Foreskin melanocyte (primary cell): ENCODE measurements at places on chromosomes 11 and 22.

DNA sequence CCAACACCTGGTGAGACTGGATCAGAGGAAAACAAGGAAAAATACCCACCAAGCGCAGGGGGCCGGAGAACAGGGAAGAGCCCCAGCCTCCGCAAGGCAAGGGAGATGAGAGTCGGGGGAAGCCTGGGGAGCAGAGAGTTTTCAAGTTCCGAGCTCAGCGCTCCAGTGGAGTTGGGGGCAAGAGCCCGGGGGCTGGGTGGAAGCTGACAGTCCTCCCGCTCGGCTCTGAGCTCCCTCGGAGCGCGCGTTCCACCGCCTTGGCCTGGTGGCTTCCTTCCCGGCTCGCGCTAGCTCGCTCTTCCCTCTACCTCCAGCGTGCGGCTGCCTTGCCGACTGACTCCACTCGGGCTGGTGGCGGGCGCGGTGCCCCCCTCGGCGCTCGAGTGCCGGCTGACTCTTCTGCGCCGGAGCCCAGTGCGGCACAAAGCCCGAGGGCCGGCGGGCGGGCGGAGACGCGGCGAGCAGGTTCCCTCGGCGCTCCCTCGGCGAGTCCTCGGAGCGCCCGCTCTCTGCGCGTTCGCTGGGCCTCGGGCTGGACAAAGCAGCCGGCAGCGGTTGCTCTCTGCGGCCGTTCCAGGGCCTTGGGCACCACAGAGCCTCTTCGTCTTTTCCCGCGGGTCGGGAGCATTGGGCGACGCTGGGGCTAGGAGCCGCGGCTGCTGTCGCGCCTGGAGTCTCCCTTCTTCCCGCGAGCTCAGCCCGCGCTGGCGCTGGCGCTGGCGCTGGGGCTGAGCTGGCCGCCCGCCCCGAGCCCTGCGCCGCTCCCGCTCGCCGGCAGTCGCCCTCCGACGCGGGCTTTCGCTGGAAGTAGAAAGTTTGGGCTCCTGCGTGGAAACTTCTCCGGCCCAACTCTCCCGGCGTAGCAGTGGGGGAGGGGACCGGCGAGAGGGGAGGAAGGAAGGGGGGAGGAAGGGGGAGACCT, 1.0 kb downstream of the PAX6 start:
- no peak for DNase-seq

DNA sequence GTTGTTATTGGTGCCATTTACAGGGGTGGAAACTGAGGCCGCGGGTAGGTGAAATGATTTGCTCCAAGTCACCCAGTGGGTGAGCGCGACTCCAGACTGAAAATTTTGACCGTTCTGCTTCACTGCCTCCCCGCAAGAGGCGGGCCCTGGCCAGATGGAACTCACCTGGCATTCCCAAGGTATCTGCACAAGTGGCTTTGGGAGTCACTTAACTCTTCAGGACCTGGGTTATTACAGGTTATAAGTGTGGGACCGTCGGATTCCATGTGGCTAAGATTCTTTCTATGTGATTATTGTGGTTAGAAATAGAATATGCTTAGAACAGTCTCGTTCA, 598 bp downstream of the CABIN1 start:
- DNase-seq, result no peak

DNA sequence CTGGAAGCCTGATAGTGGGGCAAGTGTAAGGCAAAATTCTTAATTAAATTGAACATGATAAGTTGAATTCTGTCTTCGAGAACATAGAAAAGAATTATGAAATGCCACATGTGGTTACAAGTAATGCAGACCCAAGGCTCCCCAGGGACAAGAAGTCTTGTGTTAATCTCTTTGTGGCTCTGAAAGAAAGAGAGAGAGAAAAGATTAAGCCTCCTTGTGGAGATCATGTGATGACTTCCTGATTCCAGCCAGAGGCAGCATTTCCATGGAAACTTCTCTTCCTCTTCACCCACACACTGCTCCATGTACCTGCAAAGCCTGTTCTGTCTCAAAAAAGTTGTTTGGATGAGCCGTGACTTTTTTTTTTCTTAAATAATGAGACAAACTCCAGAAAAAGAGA, 1.9 kb upstream of the TYR start:
- peak; percentile 95 for DNase-seq

DNA sequence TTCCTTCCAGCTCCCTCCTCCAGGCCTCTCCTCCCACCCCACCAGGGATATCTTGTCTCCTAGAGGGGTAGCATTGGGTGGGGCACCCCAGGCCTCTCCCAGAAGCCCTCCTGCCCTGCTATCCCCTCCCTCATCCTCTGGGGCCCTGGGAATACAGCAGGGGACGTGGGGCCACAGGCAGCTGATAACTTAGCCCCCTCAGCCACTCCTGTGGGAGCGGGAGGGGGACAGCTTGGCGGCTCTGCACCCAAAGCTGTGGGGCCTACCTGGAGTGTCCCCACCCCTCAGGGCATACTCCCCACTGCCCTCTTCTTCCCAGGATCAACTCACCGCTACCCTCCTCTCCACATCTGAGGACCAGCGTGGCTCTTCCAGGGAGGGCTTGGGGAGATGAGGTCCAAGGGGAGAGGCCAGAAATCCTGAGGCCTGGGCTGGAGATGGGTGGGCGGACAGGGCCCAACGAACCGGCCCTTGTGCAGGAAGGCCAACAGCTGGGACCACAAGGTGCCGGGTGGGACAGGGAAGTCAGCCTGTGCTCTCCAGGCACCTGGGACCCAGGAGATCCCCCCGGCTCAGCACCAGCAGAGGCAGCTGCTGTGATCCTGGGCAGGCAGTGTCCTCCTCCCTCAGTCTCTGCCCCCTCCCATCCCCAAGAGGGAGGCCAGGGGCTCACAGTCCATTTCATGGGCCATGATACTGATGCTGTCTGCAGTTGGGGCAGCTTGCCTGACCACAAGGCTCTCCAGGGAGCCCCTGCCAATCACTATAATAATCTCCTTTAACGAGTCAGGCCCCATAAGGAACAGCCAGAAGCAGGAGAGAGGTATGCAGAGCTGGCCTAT, 23.2 kb downstream of the NEAT1 start:
- DNase-seq, result peak; percentile 69

GRCh38 chr11:23509023-23509422, 648.7 kb upstream of the CCDC179 start:
- DNase-seq, result no peak

- peak; percentile 7 for DNase-seq
Observed at GRCh38 chr22:19290400-19291217, 910 bp downstream of the CLTCL1 start.

DNA sequence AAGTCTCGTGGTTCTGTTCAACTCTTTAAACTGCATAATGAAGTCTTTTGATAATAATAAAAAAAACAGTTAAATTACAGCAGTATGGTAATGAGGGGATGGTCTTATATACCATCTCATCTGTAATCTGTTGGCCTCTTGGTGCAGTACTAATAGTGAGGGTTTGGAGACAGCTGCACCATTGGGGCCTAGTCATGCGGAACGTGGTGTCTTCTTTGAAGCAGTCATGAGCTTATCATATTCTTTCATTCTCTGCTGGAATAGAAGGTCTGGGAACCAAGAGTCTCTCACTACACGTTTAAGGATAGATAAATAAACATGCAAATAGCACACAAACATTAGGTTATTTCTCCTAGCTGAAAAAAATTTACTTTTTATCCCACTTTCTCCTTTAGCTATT, 40.9 kb upstream of the OR9Q1 start:
- DNase-seq, result peak; percentile 35

- no peak for DNase-seq
Observed at GRCh38 chr22:24554313-24555164, at the start of gene GUCD1. GUCD1 (minus strand) TSS chr22:24555138; CDS start chr22:24554991, 147 bp downstream.

GRCh38 chr11:17415523-17416104, 27.2 kb upstream of the KCNJ11 start:
- no peak for DNase-seq

GRCh38 chr11:118318124-118318523, 13.6 kb downstream of the CD3E start:
- DNase-seq, result no peak

- no peak for DNase-seq
Observed at GRCh38 chr22:48089601-48090331, 1327.3 kb downstream of the TBC1D22A start.

GRCh38 chr11:73283276-73284000, 11.3 kb downstream of the P2RY6 start:
- DNase-seq, result no peak

GRCh38 chr11:73194034-73194507, 24.0 kb upstream of the P2RY2 start:
- no peak for DNase-seq

DNA sequence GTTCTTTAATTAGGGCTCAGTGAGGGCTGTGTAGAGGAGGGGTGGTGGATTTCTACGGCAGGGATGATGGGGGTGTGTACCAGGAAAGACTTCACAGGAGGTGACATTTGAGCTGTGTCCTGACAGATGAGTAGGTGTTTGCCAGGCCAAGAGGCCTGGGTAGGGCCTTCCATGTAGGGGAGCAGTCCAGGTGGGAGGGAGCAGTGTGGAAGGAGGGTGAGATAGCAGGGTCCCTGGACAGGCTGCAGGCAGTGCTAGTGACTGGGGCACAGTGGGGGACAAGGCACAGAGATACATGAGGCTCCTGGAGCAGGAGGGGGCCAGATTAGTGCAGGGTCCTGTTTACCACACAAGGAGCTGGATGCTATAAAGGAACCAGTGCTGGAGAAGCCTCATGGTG, 147.9 kb upstream of the CADM1 start:
- no peak for DNase-seq

DNA sequence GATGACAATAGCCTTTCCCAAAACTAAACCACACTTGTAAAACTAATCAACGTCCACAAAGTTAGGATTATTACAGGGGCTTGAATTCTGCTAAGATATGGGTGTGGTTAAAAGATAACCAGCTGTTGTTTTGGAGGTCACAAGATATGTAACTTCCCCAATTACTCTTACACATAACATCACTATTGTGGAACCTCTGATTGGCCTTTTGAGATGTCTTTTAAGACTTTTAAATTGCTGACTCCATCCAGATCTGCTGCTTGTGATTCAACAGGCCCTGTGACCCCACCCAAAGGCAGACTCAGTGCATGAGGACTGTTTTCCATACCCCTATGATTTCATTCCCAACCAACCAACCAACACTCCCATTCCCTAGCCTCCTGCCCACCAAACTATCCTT, 893.9 kb downstream of the OPCML start:
- no peak for DNase-seq

- DNase-seq, result peak; percentile 87
Observed at GRCh38 chr11:100739666-100740065, 52.6 kb downstream of the ARHGAP42 start.

GRCh38 chr22:30270832-30271231, 4.2 kb upstream of the OSM start:
- DNase-seq, result no peak

GRCh38 chr11:13487661-13488030, 8.2 kb downstream of the PTH start:
- DNase-seq, result no peak

DNA sequence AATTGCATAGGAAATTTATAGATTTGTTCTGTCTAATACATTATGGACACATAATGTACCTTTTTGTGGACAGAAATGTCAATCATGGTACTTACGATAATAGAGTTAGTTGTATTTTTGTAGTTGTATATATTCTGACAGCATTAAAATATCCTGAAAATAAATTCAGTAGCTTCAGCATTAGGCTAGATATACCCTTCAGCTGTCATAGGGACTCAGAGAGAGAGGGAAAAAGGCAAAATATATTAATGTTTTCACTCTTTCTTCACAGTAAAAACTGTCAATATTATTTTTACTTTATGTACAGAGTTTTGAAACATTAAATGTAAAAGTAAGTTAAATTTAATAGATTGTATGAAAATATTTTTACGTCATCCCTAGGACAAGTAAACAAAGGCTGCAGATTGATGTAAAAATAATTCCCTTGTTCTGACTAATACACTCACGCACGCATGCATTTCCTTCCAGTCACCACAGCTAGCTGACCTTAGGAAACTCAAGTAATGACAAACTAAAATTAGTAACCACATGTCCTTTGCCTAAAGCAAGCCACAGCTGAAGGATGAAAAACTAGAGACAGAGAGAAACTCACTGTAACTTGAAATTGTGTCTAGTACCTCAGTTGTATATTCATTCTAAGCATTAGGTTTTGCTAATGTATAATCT, 104.7 kb upstream of the CARD18 start:
- peak; percentile 92 for DNase-seq

DNA sequence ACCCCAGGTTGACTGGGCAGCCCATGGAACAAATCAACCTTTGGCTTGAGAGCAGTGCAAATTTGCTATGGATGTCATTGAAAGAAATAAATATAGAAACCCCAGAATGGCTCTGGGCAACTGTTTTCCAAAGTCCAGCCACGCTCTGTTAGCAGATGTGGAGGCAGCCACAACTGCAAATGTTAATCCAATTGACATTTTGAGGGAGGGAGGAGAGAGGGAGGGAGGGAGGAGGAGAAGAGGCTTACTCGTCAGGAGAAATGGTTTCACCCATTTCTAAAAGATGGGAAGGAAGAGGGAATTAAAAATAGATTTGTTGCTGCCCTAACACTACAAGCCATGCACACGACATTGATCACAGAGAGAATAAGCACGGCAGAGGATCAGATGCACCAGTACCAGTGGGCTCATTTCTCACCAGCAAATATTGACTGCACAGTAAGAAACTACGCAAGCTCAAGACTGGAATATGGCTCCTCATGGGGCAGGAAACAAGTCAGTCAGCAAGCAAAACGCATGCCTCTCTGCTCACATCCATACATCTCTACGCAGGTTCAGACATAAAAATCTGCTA, 229.1 kb downstream of the LARGE1 start:
- DNase-seq, result no peak

DNA sequence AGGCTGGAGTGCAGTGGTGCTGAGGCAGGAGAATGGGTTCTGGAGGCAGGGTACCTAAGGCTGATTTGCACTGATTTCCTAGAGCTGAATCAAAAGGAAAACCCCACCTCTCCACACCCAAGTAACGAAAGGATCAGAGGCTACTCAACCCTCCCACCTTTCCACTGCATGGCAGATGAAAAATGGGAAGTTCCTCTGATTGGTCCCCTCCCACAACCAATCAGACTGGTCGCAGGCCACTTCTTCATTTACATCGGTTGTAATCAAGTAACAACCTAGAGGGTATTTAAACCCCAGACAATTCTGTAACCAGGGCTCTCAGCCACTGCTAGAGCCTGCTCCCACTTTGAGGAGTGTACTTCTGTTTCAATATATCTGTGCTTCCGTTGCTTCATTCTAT, 18.6 kb upstream of the PARVB start:
- no peak for DNase-seq

- peak; percentile 21 for DNase-seq
Observed at GRCh38 chr22:32932176-32932575, 126.0 kb downstream of the SYN3 start.

GRCh38 chr11:6371825-6372224, 18.4 kb upstream of the SMPD1 start:
- no peak for DNase-seq

DNA sequence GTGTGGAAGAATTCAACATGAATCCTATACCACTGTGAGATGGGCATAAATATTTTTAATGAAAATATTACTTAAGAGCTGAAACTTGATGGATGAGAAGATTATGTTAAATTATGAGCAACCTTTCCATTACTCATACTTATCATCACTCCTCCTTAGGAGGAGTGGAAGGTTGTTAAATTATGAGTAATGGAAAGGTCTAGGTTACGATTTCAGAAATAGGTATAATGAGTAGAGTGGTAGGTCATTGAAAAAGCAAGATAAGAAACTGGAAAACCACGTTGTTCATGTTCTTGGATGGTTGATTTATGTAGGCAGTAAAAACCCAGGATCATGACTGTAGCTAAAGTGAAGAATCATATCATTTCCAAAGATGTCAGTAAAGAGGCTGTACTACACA, 973.2 kb upstream of the RAG2 start:
- DNase-seq, result no peak
